ENCODE measurements at places on chromosomes 12 and 14. TPM values are rescaled to one million over a fixed set of nuclear protein-coding genes. Genes with fewer than 3 reads are reported as not detected.

GRCh38 chr14:61765225-61765943 lies 3.2 kb downstream of the SNAPC1 start:
- DNase-seq = peak; percentile 76

- DNase-seq = no peak
Observed at GRCh38 chr12:57741844-57742738, 2.7 kb upstream of the TSPAN31 start.

- DNase-seq = no peak
Observed at GRCh38 chr14:83977583-83977982, 1552.4 kb upstream of the FLRT2 start.

DNA sequence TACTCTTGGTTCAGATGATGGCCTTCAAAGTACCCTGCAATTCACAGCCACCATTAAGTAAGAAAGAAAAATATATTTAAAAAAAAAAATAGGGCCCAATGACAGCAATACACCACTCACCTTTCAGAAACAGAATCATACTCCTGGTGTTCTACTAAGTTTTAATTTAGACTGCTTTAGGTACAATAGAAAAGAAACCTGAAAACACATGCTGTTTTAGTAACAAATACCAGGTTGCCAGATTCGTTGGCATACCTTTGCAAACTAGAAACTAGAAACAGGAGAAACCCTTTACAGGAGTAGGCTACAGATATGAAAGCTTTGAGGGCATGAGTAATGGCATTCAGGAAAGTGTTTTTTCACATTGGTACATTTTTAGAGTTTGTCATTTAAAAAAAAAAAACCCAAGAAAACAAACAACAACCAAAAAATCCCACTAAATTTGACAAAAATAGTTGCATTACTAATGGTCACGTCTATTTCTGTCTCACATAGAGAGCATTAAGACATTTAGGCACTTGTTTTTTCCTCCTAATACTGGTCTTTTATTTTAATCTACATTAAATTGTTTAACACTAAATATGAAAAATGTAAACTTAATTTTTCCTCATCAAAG lies 4.0 kb downstream of the SIX1 start:
- DNase-seq = peak; percentile 42

GRCh38 chr12:50564237-50564947 lies 59.6 kb downstream of the DIP2B start:
- no peak for DNase-seq

- no peak for DNase-seq
Observed at GRCh38 chr14:89276424-89276975, 140.5 kb downstream of the FOXN3 start.

Gene KRT79
- 0.26 TPM for total RNA-seq

- no peak for DNase-seq
Observed at GRCh38 chr12:109493090-109493489, 15.7 kb downstream of the UBE3B start.

Gene RTL1
- total RNA-seq = not detected

DNA sequence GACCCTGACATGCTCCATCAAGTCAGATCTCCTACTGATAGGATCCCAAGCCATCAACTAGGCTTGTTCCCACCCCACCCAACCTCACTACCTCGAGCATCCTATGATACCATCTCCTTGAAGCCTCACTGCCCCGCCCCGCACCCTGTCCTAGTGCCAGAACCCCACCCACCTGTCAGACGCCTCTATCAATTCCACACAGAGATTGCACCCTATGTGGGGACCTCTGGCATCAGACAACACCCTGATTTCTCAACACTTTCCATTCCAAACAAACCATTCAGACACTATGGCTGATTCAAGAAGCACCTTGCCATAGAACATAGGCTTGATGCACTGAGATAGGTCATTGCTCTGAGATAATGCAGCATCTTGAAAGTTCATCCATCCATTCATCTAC lies 3.1 kb upstream of the GLTP start:
- DNase-seq = peak; percentile 83

DNA sequence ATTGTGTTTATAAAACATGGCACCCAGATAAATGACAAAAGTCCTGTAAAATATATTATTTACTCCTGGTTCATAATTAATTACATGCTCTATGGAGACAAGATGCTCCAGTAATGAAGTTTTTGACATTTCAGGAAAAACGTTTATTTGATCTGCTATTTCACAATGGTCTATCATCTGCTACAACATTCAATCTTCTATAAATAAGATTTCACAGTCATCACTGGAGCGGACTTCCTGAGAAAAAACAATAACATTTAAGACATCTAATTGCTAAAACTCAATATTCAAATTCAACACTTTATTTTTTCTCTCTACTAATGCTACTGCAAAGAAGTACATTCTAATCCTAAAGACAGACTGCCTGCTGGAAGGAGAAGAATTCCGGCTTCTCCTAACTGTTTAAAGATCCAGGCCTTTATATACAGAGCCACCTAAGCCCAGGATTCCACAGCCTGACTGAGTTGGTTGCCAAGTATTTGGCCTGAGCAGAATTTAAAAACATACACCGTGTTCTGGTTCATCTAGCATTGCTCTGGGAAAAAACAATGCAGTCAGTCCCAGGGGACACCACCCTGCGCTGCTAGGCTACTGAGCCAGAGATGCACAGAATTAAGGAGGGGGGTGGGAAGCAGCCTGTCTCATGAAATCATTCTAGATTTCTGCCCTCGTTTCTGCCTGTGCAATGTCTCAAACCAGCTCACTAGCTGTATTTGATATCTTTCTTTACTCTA lies 58.0 kb downstream of the TMTC1 start:
- DNase-seq = no peak

GRCh38 chr12:3123729-3124128 lies 46.5 kb downstream of the TSPAN9 start:
- DNase-seq = no peak

- DNase-seq = no peak
Observed at GRCh38 chr14:33309106-33309505, 370.4 kb downstream of the NPAS3 start.

Data from bronchial epithelial cell (primary cell).